ENCODE measurements at places on chromosomes 13 and 19.

- no peak for DNase-seq
- H3K27ac ChIP-seq: no peak overlapping the region
- peaks cover 11% of the 10 kb centered on the region for H3K4me1 ChIP-seq
- H3K27me3 ChIP-seq: peaks cover 52% of the 10 kb centered on the region
- H3K36me3 ChIP-seq: no peaks in the 10 kb centered on the region
These were observed 5.5 kb downstream of the MAB21L1 start for GRCh38 chr13:35470671-35471661.

GRCh38 chr19:14439014-14439413 is 5.9 kb downstream of the PKN1 start:
- H3K4me3 ChIP-seq: no peak overlapping the region
- DNase-seq: no peak
- H3K36me3 ChIP-seq: peaks cover 27% of the 10 kb centered on the region
- H3K27ac ChIP-seq: no peak overlapping the region

GRCh38 chr13:114021464-114022308 is 47.8 kb upstream of the C13orf46 start:
- H3K27me3 ChIP-seq: no peaks in the 10 kb centered on the region
- DNase-seq: no peak
- no peaks in the 10 kb centered on the region for H3K4me1 ChIP-seq
- no peak overlapping the region for H3K4me3 ChIP-seq

DNA sequence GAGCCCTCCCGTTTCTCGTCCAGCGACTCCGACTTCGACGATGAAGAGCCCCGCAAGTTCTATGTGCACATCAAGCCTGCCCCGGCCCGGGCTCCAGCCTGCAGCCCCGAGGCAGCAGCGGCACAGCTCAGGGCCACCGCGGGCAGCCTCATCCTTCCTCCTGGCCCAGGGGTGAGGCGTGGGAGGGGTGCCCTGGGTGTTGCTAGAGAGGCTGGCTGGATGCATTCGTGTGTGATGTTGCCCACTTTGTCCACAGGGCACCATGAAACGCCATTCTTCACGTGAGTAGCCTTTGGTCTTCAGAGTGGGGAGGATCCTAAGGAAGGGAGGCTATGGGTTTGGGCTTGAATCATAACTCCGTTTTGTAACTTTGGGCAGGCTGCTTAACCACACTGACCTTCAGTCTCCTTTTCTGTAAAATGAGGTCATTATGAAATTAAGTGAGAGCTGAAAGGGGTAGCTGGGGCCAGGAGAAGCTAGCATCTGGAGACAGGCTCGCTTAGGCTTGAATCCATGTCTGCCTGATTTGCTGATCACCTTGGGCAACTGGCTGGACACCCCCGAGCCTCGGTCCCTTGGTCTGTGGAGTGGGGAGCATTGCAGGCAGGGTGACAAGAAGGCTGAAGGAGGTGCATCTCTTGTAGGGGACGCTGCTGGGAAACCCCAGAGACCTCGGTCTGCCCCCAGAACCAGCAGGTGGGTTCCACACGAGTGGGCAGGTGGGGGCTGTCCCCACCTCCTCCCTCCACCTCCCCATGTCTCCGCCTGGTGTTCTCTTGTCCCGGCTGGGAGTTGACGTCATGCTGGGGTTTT is 18.7 kb upstream of the B3GNT3 start:
- no peaks in the 10 kb centered on the region for H3K36me3 ChIP-seq
- no peak for DNase-seq
- no peak overlapping the region for H3K4me3 ChIP-seq
- no peaks in the 10 kb centered on the region for H3K27me3 ChIP-seq
- no peak overlapping the region for H3K27ac ChIP-seq

GRCh38 chr13:110486061-110486715 is 75.3 kb downstream of the RAB20 start:
- peaks cover 18% of the 10 kb centered on the region for H3K4me1 ChIP-seq
- H3K36me3 ChIP-seq: 0 out of 2 replicates have a peak, but pooled peaks cover 3% of the 10 kb centered on the region
- no peak overlapping the region for H3K4me3 ChIP-seq
- peak overlapping the region; percentile 71 for H3K27ac ChIP-seq
- H3K27me3 ChIP-seq: no peaks in the 10 kb centered on the region

- no peaks in the 10 kb centered on the region for H3K27me3 ChIP-seq
- no peak overlapping the region for H3K27ac ChIP-seq
- 0 out of 2 replicates have a peak, but pooled peaks cover 1% of the 10 kb centered on the region for H3K4me1 ChIP-seq
- DNase-seq: no peak
- H3K4me3 ChIP-seq: no peak overlapping the region
These were observed 1151.8 kb downstream of the UQCRFS1 start for GRCh38 chr19:28061111-28061510.

Data from H1 (cell line).